Activated CD4-positive, alpha-beta memory T cell treated with anti-CD3 and anti-CD28 coated beads, Interleukin-2, amount 10 ng/mL, durations not matched to agents 7 days and 5 days (primary cell): ENCODE measurements at places on chromosomes 13 and 19. TPM values are rescaled to one million over a fixed set of nuclear protein-coding genes. Genes with fewer than 3 reads are reported as not detected.

Gene CPB2
- not detected for total RNA-seq

Gene CGB8
- not detected for total RNA-seq

Gene ZNF560
- not detected for total RNA-seq

Gene FCGBP
- 1.4 TPM for total RNA-seq

Gene TNFSF13B
- total RNA-seq, result 12.0 TPM

Gene ZNF829
- total RNA-seq, result 4.3 TPM

Gene HRC
- total RNA-seq, result not detected

Gene GPC5
- total RNA-seq, result not detected

Gene HSD17B14
- total RNA-seq, result 0.50 TPM

Gene APLP1
- 1.1 TPM for total RNA-seq

Gene CYP2A7
- not detected for total RNA-seq

Gene NOVA2
- 0.15 TPM for total RNA-seq

Gene ITGBL1
- total RNA-seq, result not detected

Gene PTPRS
- not detected for total RNA-seq

Gene TRPC4
- not detected for total RNA-seq

Gene ZNF714
- 20.4 TPM for total RNA-seq

Gene ZNF566
- 8.7 TPM for total RNA-seq

Gene ATP8A2
- 0.10 TPM for total RNA-seq

Gene DPP9
- total RNA-seq, result 78.3 TPM

Gene DKKL1
- total RNA-seq, result not detected

Gene COL5A3
- 1.1 TPM for total RNA-seq

Gene F10
- total RNA-seq, result not detected

Gene MYCBP2
- total RNA-seq, result 81.9 TPM

Gene OR7A5
- total RNA-seq, result not detected

Gene KLK2
- total RNA-seq, result 0.35 TPM

Gene LIPE
- 34.7 TPM for total RNA-seq

Gene BEST2
- total RNA-seq, result not detected

Gene PRR19
- total RNA-seq, result 0.45 TPM

Gene GIPC3
- 0.20 TPM for total RNA-seq

Gene FBL
- 302 TPM for total RNA-seq

Gene TRPM4
- total RNA-seq, result not detected

Gene S1PR4
- 275 TPM for total RNA-seq

Gene MEDAG
- not detected for total RNA-seq

Gene LRCH1
- 17.1 TPM for total RNA-seq

Gene PABPC3
- total RNA-seq, result 0.88 TPM

Gene CGB1
- not detected for total RNA-seq

Gene GJB6
- total RNA-seq, result 6.1 TPM

Gene GAPDHS
- total RNA-seq, result not detected

Gene ZNF441
- 8.9 TPM for total RNA-seq

Gene CLEC17A
- total RNA-seq, result not detected

Gene FFAR2
- not detected for total RNA-seq

Gene RNF17
- not detected for total RNA-seq

Gene ZNF865
- 15.3 TPM for total RNA-seq

Gene COLGALT1
- 36.1 TPM for total RNA-seq

Gene ZNF584
- total RNA-seq, result 5.5 TPM

Gene ZNF570
- total RNA-seq, result 5.0 TPM

Gene ZNF57
- 3.1 TPM for total RNA-seq

Gene TMEM255B
- total RNA-seq, result 0.91 TPM

Gene CTXN1
- not detected for total RNA-seq

Gene NLRP11
- not detected for total RNA-seq

Gene RGS9BP
- 0.43 TPM for total RNA-seq

Gene IZUMO4
- total RNA-seq, result 10.5 TPM

Gene ZNF132
- total RNA-seq, result 4.7 TPM

Gene IL17D
- total RNA-seq, result not detected
